ENCODE measurements at places on chromosomes 7 and 10. TPM values are rescaled to one million over a fixed set of nuclear protein-coding genes. Genes with fewer than 3 reads are reported as not detected.

The ERVW-1 gene
- total RNA-seq, result not detected

DNA sequence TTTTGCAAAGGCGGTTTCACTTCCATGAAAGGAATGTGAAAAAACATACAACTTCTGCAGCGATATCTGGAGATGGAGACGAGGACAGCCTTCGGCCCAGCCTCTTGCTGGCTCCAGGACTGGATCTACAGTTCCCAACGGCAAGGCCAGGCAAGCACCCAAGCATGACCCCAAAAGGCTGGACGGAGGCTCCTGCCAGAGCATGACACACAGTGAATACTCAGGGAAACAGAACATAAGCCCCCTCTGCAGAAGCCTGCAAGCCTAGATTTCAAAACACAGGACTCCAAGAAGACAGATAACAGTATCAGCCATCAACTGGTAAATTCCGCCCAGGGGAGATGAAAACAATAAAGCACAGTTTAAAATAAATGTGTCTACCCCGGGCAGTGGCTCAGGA is 3.3 kb upstream of the LRRC27 start:
- H3K27me3 ChIP-seq, result no peaks in the 10 kb centered on the region
- peaks cover 28% of the 10 kb centered on the region for H3K4me1 ChIP-seq
- H3K36me3 ChIP-seq, result peaks cover 19% of the 10 kb centered on the region

DNA sequence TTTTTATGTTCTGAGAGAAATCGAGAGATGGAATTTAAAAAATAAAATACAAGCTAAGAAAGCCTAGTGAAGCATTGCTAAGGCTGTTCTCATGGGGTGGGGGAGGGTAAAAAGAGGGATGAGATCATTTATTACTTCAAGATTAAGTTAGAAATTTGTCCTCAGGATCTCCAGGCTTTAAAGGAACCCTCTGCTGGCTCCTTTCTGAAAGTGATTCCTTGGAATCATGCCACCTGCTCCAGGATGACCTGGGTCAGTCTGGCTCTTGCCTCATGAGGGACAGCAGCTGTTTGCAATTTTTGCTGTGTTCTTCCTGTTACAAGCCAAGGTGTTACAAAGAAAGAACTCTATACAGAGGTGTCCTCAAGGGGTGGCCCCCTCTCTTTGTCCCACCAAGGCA is 69.8 kb downstream of the CDK1 start:
- no peaks in the 10 kb centered on the region for H3K36me3 ChIP-seq
- no peak for DNase-seq
- H3K4me3 ChIP-seq, result no peak overlapping the region
- no peaks in the 10 kb centered on the region for H3K27me3 ChIP-seq

- DNase-seq, result no peak
- H3K4me3 ChIP-seq, result no peak overlapping the region
- peak overlapping the region; percentile 85 for H3K27ac ChIP-seq
- no peaks in the 10 kb centered on the region for H3K27me3 ChIP-seq
Observed at GRCh38 chr7:85030893-85031292, 156.0 kb downstream of the SEMA3D start.

DNA sequence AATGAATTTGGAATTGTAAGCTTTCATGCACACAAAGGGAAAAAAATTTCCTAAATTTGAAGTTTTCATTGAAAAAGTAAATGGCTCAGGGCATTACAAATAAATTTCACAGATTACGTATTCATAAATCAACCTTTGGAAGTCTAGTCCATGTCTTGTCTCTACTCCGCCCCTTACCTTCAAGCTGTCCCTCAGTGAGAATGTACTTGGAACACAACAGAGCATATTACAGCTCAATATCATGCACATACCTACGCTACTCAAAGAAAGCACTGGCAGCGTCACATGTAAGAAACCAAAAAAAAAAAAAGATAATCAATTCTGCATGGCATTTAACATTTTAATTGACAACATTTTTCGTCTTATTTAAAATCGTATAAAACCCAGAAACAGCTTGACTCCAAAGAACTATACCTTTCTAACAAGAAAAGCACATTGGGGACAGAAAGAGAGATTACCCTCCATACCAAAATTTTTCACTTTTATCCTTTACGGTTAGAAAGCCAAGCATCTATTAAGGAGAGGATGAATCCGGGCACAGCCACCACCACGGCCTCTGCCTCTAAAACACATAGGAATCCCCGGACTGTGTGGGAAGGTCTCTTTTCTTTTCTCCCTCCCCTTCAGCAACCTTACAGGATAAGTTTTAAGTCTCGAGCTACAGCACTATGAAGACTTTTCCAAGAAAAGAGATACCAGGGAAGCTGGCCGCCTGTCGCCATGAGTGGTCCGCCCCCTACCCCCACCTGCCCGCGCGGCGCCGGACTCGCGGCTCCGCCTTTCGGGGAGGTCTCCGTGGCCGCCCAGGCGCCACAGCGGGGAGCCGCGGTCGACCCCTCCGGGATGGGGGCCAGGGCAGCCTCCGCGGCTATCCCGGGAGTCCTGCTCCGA is 1.1 kb downstream of the JMJD1C start:
- DNase-seq, result peak; percentile 72
- H3K4me1 ChIP-seq, result peaks cover 21% of the 10 kb centered on the region
- H3K27ac ChIP-seq, result peak overlapping the region; percentile 99
- H3K4me3 ChIP-seq, result peak overlapping the region; percentile 98

DNA sequence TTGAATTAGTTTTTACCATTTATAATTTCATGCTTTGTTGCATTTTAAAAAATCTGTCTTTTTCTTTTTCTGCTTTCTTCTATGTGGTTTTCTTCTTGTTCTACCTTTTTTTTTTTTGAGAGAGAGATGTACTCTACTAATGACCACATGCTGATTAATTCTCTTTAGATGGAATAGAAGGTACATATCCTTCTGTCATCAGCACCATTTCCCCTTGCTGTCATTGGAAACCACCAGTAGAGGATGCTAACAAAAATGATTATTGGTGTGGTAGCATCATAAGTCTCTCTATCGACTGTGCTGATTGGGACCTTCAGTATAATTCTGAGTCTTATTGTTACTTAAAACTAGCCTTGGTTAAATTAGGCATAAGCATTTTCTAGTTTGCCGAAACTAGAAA is 3.6 kb downstream of the ZEB1 start:
- peaks cover 11% of the 10 kb centered on the region for H3K4me1 ChIP-seq
- H3K4me3 ChIP-seq, result no peak overlapping the region
- H3K27ac ChIP-seq, result no peak overlapping the region
- peaks cover 76% of the 10 kb centered on the region for H3K27me3 ChIP-seq
- H3K36me3 ChIP-seq, result no peaks in the 10 kb centered on the region
- no peak for DNase-seq

Measured in progenitor cell of endocrine pancreas (in vitro differentiated cells).